ENCODE measurements at places on chromosomes 7 and 10.

DNA sequence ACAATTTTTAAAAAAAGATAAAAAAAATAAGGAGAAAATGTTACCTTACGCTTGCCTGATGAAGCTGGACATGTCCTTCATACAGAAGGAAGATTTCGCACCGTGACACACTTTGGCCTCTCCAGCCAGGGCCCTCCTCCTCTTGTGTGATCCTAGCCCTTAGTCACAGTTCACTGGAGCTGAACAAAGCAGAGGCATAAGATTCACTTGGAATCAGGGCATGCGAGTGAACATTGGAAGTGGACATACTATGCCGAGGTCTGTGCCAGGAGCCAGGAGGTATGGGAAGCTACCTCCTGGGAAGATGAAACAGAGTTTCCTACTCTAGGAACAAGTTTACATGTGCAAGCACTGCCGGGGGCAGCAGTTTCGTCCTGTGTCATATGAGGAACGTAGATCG, 91.5 kb downstream of the XPNPEP1 start:
- no peak for DNase-seq

DNA sequence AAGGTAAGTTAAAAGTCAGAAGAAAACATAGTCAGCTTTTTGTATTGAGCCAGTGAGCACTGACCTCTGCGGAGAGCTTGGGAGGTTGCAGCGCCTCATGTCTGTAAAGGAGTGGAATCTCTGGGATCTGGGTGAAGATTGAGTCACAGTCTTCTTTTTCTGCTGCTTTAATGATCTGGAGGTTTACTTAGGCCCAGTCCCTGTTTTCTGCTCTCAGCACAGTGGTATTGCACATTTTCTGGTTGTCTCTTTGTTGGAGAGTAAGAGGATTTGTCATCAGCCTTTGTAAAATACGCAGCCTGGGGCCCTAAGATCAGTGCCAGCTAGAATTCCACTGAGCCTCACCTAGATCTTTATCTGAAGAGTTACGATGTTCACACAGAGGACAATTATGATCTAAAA, 58.3 kb upstream of the GJD4 start:
- DNase-seq: no peak

- no peak for DNase-seq
These were observed 725.8 kb downstream of the PARD3 start for GRCh38 chr10:34089253-34089652.

DNA sequence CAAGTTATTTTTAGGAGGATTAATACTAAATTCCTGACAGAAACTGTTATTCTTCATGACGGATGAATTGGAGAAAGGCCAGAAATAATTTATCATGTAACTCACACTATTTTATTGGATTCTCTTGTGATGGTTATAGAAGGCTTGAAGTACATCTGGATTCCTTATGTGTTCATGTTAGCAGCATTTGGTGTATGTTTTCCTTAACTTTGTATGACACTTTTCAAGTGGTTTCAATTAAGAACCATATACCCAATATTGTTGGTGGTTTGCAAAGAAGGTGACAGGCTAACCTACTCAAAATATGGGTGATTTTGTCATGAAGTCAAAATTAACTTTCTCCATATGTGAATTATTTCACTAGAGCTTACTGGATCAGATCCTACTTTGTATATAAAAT, 532.2 kb upstream of the CNTNAP2 start:
- no peak for DNase-seq

GRCh38 chr7:73909996-73910395, 49.0 kb downstream of the TMEM270 start:
- DNase-seq: no peak

GRCh38 chr10:70566515-70567290, 35.8 kb downstream of the PRF1 start:
- DNase-seq: no peak

- DNase-seq: no peak
These were observed 57.0 kb downstream of the BRAF start for GRCh38 chr7:140867467-140868462.

GRCh38 chr10:44427479-44427878, 42.6 kb upstream of the CXCL12 start:
- no peak for DNase-seq

DNA sequence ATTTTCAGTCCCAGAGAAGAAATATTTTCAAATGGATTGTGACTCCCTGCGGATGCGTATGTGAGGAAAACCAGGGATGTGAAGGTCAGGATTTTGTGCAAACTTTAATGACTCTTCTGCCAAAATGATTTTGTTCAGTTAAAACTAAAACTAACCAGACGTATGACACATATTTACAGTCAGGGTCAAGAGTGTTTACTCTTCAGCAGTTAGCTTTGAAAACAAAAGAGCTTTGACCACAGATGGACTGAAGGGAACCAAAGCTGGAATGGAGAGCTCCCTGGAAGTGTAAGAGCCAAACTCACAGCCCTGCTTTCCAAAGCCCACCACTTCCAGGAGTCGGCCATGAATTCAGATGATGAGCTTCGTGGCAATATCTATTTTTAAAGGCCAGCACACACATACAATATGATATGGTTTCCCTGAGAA, 15.5 kb downstream of the SVIL start:
- DNase-seq: no peak

- DNase-seq: no peak
These were observed 128.0 kb downstream of the MBL2 start for GRCh38 chr10:52644373-52645186.

- DNase-seq: no peak
These were observed 151.0 kb upstream of the NEBL start for GRCh38 chr10:21048068-21048467.

DNA sequence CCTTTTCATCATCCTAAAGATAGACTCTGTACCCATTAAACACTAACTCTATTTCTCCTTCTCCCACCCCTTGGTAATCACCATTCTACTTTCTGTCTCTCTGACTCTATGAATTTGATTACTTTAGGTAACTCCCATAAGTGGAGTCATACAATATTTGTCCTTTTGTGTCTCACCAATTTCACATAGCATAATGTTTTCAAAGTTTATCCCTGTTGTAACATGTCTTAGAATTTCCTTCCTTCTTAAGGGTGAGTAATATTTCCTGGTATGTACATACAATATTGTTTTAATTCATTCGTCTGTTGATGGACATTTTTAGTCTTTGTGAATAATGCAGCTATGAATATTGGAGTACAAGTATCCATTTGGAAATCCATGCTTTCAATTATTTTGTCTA, 50.9 kb upstream of the CDCA7L start:
- DNase-seq: no peak

DNA sequence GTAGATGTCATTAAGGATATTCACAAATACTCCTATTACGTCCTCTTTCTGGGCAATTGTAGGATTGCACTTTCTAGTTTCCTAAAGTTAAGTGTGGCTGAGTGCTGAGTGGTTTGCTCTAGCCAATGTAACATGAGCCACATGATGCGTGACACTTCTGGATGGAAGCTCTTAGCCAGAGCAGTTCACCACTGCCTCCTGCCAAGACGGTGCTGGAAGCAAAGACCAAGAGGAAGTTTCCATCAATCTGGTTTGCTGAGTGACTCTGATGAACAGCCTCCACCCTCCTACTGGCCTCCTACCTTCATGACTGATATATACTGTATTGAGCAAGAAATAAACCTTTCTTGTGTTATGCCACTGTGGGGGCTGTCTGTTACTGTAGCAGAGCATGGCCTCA, 318.1 kb downstream of the KCNMA1 start:
- no peak for DNase-seq

DNA sequence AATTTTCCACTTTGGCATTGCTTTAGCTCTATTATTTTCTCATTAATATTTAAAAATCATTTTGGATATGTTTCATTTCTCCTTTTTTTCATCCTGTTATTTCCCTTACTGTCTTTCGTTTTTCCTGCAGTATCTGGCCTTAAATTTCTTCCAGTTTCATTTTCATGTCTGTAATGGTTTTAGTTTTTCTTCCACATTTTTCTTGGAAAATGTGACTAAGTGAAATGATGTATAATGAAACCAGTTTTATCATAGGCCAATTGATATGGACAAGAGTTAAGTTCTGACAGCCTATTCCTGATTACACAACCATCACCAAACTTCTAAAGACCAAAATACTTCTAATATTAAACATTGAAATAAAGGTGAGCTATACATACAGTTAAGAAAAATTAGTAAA, 158.5 kb downstream of the LHFPL3 start:
- DNase-seq: no peak

GRCh38 chr10:86728056-86728455, 28.4 kb upstream of the BMPR1A start:
- no peak for DNase-seq

- DNase-seq: no peak
These were observed 308.7 kb downstream of the ANKRD30A start for GRCh38 chr10:37434091-37434490.

DNA sequence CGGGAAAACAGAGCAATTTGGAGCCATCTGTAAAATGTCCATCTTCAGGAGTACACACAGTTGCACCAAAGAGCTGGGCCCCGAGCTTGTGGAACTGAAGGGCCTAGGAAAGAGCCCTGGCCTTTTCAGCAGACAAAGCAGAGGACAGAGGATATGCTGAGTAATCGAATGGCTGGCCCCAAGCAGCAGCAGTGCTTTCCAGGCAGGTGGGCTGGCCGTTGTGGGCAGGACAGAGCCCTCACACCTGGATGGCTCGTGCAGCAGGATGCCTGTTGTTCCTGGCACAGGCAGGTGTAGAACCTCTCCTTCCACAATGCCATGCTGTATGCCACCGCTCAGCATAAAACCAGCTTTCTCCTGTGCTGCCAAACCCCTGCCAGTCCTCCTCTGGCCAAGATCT, 32.5 kb upstream of the TNS3 start:
- DNase-seq: no peak

GRCh38 chr10:61987537-61987936, 86.0 kb downstream of the ARID5B start:
- no peak for DNase-seq

DNA sequence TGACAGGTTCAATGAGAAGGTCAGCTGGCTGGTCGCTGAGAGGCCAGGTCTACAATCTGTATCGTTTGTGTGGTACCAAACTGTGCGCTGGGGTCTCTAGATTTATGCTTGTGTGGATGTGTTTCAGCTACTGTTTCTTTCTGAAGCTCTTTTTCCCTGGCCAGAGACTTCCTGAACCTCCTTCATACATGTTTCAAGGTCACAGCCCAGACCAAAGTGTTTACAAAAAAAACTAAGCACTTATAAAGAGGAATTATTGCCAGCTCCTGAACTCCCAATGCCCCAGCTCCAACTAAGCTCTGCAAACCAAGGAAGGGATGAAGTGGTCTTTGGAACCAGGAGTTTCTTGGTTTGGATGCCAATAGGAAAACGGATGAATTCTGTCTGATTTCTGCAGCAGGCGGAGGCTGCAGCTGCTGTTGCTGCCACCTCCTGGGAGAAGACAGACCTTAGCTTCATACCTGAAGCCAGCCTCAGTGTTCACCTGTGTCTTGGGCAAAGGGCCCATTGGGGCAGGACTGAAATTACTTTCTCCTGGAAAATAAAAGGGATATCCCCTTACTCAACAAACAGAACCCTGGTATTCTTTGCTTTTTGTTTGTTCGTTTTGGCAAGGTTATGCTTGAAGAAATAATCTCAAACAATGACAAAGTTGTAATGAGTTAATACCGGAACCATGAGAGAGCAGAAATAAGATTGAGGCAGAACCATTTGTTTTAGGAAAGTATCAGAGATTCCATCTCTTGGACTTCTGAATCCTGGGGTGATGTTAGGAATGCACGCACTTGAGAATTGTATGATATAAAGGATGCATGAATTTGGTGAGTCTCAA, 24.6 kb upstream of the MKLN1 start:
- no peak for DNase-seq

- no peak for DNase-seq
These were observed 86.0 kb downstream of the ICA1 start for GRCh38 chr7:8175929-8176369.

GRCh38 chr7:1028044-1028770, 16.1 kb upstream of the GPR146 start:
- peak; percentile 90 for DNase-seq

DNA sequence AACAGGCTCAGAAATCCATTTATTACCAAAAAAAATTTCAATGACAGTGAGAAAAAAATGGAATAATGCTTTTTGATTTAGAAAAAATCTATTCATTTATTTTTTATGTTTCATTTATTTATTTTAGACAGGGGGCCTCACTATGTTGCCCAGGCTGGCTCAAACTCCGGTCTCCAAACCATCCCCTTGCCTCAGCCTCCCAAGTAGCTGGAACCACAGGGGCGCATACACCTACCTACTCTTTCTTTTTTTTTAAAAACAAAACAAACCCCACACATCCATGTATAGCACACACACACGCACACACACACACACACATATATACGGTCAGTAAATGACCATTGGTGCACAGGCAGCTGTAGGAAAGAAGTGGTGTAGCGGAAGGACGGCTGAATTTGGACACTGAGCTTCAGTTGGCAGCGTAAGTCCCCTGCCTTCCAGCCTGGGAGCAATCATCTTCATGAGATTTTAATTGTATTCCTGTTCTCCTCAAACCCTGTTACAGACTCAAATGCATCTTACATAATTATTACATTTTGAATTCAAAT, 28.8 kb downstream of the ARL4A start:
- DNase-seq: no peak

- no peak for DNase-seq
These were observed 1.5 kb upstream of the DLX5 start for GRCh38 chr7:97025983-97026714.

- DNase-seq: no peak
These were observed 18.8 kb downstream of the NEBL start for GRCh38 chr10:20877986-20878983.

- no peak for DNase-seq
These were observed 21.0 kb downstream of the AGK start for GRCh38 chr7:141572175-141572574.

DNA sequence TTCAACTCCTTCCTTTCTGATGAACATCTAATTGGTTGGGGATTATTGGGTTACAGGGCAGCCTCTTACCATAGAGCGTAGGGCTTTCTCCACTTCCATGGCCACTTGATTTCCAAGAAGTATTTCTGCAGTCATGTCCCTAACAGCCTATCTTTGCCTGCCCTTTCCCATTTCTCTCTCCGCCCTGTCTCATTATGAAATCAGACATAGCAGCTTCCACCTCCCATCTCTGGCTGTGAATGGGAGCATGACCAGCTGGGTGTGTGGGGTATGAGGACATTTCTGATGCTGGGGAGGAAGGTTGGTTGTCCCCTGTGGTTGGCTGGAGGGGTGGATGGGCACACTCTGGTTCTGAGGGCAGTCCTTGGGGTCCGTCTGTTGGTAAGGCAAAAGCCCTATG, 41.2 kb downstream of the ADCYAP1R1 start:
- peak; percentile 25 for DNase-seq

DNA sequence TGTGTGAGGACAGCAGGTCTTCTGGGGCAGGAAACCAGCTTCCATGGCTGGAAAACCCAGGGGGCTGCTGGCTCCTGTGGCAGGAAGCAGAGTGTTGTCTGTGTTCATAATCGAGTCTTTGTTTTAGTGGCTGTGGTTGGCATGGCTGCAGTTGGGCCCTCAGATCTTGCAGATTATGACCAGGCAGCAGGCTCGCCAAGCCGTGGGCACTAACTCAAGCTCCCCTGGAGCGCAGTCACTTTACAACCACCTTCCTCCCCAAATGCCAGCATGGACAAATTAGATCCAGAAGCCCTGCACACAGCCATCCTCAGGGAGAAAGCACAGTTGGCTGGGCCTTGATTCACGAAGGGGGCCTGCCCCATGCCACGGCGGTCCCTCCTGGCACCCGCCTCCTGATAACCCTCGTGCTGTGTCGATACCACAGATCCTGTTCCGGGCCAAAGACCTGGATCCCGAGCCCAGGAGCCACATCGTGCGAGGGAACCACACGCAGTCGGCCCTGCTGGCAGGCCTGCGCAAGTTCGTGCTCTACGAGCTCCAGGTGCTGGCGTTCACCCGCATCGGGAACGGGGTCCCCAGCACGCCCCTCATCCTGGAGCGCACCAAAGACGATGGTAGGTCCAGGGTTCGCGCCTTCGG, 552.5 kb upstream of the FOXK1 start:
- peak; percentile 38 for DNase-seq
